ENCODE measurements at places on chromosomes 11 and 22.

GRCh38 chr11:114762408-114762807 lies 84.1 kb downstream of the NXPE2 start:
- no peak for DNase-seq

- DNase-seq, result no peak
These were observed 47.7 kb downstream of the CD82 start for GRCh38 chr11:44613153-44613552.

GRCh38 chr22:40531951-40532900 lies 104.3 kb downstream of the MRTFA start:
- DNase-seq, result no peak

- DNase-seq, result peak; percentile 82
These were observed 40.8 kb downstream of the TBC1D22A start for GRCh38 chr22:46803031-46803880.

DNA sequence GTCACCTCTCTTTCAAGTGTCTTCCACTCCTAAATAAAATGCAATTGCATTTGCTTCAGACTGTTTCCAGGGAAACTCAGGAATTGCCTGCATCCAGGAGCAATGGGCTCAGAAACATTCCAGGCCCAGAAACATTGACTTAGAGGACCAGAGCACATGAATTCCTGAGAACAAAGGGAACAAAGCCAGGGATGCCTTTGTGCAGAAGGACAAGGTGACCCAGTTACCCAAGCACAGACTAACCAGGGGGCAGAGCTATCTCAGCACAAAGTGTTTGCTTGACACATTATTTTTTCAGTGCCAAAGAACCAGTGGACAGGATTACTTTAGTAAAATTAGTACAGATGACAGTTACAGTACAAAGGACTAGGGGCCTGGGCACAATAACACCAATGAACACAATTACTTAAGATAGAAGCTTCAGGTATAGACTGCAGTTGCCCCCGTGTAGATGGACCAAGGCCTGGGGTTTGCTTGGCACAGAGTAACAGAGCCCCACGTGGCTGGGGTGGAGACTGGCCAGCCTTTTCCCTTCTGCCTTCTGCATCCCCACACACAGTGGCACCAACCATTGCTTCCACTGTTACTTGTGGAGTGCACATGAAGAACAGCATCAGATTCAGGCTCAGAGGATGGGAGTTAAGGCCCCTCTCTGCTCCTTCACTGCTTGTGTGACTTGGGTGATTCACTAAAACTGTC lies 500.8 kb downstream of the INSC start:
- DNase-seq, result no peak

- no peak for DNase-seq
These were observed 68.7 kb downstream of the CCDC81 start for GRCh38 chr11:86443415-86443814.

DNA sequence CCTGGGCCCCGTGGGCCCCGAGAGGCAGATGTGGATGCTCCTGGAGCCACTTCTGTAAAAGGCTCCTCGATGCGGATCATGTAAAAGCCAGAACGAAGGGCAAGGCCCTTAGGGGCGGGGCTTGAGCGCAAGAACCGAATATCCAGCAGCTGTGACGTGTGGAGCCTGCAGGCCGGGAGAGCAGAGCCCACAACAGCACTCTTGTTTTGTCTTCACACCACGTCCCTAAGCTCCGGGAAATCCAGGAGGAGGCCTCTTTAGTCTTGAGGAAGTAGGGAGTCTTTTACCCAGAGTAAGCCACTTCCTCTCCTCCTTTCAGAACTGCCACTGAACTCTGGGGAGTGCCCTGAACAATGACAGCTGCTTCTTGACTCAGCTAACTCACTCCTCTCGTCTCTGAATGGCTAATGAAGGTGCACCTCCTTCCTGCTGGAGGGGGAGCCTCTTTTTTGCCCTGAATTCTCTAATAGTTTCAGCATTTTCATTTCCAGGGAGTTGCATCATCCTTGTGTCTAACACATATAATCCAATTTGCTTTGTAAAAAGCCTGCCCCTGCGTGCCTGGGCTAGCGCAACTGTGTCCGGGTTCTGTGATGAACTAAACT lies 12.5 kb downstream of the L3MBTL2 start:
- no peak for DNase-seq

Measured in GM19239 (cell line).